Right lung (tissue), 10 donors: ENCODE measurements at places on chromosomes 16 and 17.

- no peak for DNase-seq
Measured at GRCh38 chr16:2404099-2404498, 25.1 kb upstream of the CCNF start.

GRCh38 chr16:15452246-15452855, 18.0 kb downstream of the BMERB1 start:
- DNase-seq = no peak

GRCh38 chr16:104355-104754, 26.3 kb downstream of the MPG start:
- DNase-seq = no peak

- DNase-seq = no peak
Measured at GRCh38 chr16:65967376-65967775, 399.1 kb upstream of the CDH5 start.

DNA sequence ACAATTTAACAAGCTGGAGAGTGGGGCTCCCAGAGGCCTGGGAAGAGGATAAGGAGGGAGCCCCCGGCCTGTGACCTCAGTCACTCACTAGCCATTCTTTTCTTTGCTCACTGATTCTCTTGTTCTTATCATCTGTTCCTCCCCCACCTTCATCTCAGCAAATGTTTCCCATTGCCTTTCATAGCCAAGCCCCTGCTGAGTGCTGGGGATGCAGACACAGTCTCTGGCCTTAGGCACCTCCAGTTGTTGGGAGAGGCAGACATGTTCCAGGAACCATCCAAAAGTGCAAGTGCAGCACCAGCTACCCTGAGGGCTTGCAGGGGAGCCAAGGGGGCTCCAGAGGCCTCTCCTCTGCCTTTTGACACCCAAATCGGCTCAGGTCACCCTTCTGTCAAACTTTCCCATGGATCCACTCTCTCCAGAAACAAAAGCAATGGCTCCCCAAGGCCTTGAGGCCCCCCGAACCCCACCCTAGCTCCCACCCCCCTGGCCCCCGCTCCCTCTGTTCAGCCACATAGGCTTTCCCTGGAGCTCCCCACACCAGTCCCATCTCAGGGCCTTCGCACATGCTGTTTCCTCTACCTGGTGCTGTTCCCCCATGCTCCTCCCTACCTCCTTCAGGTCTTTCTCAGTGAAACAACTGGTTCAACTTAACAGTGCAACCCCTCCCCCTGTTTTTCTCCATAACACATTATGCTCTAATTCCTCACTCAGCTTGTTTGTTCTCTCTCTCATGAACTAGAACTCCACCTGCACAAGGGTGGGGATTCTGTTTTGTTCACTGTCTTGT, 14.9 kb upstream of the KCNJ12 start:
- no peak for DNase-seq

DNA sequence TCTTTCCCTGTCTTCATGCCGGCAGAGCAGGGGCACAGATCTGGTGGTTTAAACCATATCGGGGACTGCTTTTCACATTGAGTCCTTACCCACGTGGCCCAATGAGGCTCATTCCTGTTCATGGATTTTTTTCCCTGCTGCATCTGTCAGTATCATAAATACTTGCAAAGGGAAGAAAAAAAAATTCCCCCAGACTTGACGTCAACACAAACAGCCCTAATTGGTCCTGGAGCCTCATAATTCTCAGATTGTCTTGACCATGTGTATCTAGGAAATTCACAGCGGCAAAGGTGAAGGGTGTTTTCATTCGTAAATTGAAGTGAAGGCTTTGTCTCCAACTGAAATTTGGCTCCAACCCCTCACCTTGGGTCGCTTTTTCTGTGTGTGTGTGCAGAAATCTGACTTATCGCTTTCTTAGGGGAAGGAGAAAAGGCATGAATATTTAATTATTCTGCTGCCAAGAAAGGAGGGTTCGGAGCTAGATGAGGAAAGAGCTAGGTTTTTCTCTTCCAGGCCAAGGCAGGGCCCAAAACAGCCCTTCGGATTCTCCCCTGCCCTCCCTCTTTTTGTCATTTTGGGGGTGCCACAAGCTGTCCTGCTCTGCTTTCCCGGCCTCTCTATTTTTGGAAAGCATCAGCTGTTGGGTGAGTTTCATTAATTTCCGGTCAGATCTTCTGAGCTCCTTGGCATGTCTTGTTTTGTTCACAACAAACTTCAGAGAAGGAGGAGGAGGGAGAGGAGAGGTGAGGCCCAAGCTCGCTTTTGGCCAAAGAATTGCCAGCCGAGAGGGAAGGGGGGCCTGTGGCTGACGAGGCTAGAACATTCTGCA, 17.8 kb upstream of the CIBAR2 start:
- no peak for DNase-seq

DNA sequence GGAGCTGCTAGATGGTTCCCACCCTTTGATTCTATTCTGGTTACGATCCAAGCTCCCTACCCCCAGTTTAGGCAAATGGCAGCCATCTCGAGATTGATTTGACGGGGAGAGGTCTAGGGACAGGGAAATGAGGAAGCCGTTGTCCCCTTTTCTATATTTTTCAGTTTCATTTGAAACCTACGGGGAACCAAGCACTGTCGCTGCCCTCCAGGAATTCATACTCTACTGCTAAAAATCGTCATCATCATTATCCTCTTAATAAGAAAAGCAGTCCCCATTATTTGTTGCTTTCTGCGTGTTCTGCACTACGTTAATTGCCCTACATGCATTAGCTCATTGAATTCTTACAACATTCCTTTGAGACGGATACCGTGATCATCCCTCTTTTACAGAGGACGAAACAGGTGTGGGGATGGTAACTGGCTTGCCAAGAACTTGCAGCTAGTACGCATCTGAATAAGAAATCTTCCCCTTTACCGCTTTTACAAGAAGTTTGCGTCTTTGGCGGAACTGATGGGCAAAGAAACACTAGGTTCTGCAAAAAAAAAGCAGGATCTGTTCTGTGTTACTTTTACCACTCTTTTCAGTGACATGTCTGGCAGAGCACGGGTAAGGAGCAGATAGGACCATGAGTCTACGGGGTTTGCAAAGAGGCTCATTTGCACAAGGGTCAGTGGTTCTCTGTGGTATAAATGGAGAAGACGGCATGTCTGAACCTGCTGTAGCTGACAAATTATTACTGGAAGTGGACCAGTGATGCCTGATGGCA, 1.1 kb downstream of the CCP110 start:
- DNase-seq = peak; percentile 29
